H4 (cell line): ENCODE measurements at places on chromosomes 11 and 22. TPM values are rescaled to one million over a fixed set of nuclear protein-coding genes. Genes with fewer than 3 reads are reported as not detected.
A peak's percentile ranks its signal among the peaks of the same experiment; 100 is the strongest.

KCNK7 gene
- total RNA-seq, result not detected in 2 replicates

C11orf97 gene
- total RNA-seq, result not detected in 2 replicates

- DNase-seq, result no peak
These were observed 659 bp upstream of the TEAD1 start for GRCh38 chr11:12673601-12673923.

- no peak for DNase-seq
These were observed 44.9 kb downstream of the PITPNB start for GRCh38 chr22:27874185-27874584.

SHANK2 gene
- total RNA-seq, result not detected in 2 replicates

GRCh38 chr11:69536406-69536805 is 54.9 kb downstream of the LINC01488 start:
- no peak for DNase-seq

GRCh38 chr11:95835768-95836488 is 45.6 kb downstream of the CEP57 start:
- DNase-seq, result peak; percentile 92

DNA sequence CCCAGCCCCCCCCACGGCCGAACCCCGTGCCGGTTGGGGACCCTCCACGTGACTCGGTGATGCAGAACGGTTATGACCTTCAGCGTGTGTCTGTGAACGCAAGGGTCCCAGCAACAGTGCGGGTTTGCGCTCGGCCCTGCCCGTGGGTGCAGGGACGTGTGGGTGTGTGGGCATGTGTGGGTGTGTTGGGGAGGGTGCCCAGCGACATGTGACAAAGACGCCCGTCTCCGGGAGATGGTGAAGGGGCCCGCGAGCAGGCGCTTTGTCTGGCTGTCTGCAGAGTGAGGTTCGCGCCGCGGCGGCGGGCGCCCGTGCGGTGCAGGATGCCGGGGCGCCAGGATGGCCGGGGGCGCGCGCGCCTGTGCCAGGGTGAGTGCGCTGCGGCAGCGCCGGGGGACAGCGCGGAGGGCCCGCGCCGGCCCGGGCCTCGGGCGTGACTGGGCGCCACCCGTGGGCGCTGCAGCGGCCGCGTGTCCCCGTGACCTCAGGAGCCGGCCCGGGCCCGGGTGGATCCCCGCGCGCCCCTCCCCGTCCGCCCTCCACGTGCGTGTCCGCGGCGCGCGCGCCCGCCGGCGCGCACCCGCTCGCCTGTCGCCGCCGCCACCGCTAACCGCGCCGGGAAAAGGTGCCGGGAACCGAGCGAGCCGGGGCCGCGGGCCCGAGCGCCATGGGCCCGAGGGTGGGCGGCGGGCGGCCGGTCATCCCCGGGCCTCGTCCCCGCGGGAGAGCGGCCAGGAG is at the start of gene LRFN4:
Gene LRFN4 (plus strand): TSS at position 569 of the 738 bp plus-strand sequence. CDS start 681 bp downstream, outside the sequence.
- DNase-seq, result peak; percentile 55

SYT13 gene
- 0.06 TPM in 1 of 2 replicates, not detected in the other for total RNA-seq

- DNase-seq, result no peak
These were observed 66.1 kb upstream of the CCDC179 start for GRCh38 chr11:22926341-22926740.

DGCR6 gene
- total RNA-seq, result 1.1 TPM in 1 of 2 replicates, not detected in the other

GRCh38 chr22:30650508-30651116 is 15.0 kb downstream of the SLC35E4 start:
- DNase-seq, result no peak

- no peak for DNase-seq
These were observed 56.1 kb downstream of the APIP start for GRCh38 chr11:34860034-34860433.

GRCh38 chr11:129042503-129042902 is 99.8 kb upstream of the TP53AIP1 start:
- no peak for DNase-seq
